ENCODE measurements at places on chromosomes 1 and 21. TPM values are rescaled to one million over a fixed set of nuclear protein-coding genes. Genes with fewer than 3 reads are reported as not detected.

CRYBG2 gene
- polyA plus RNA-seq, result 2.3 TPM

C1orf115 gene
- 6.8 TPM for polyA plus RNA-seq

CELA2A gene
- polyA plus RNA-seq, result not detected

GRCh38 chr1:51518586-51519047 lies 449 bp downstream of the EPS15 start:
- DNase-seq, result no peak

ANKRD65 gene
- polyA plus RNA-seq, result 0.05 TPM

GRCh38 chr1:61967750-61968149 lies 225.5 kb downstream of the PATJ start:
- DNase-seq, result no peak

DNA sequence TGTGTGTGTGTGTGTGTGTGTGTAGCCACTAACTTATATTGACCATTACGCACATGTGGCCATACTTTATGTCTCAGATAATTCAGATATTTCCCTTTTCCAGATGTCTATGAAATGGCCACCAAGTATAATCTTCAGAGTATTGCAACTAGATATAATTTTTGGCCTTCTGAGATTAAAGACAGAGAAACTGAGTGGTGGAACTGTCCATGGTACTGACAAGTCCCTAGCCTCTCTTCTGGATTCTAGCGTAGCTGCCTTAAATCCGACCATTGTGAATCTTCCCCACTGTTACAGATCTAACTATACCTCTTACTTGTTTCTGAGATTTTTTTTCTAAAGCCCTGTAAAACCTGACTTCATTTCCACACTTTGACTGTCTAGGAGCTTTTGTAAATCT lies 100.0 kb upstream of the SERTAD4 start:
- DNase-seq, result peak; percentile 16

GRCh38 chr1:79633456-79633855 lies 626.9 kb upstream of the ADGRL4 start:
- DNase-seq, result no peak

GRCh38 chr1:228350831-228351781 lies 55.5 kb downstream of the TRIM11 start:
- DNase-seq, result no peak

- no peak for DNase-seq
Observed at GRCh38 chr1:229508823-229509337, 739 bp upstream of the NUP133 start.

DNA sequence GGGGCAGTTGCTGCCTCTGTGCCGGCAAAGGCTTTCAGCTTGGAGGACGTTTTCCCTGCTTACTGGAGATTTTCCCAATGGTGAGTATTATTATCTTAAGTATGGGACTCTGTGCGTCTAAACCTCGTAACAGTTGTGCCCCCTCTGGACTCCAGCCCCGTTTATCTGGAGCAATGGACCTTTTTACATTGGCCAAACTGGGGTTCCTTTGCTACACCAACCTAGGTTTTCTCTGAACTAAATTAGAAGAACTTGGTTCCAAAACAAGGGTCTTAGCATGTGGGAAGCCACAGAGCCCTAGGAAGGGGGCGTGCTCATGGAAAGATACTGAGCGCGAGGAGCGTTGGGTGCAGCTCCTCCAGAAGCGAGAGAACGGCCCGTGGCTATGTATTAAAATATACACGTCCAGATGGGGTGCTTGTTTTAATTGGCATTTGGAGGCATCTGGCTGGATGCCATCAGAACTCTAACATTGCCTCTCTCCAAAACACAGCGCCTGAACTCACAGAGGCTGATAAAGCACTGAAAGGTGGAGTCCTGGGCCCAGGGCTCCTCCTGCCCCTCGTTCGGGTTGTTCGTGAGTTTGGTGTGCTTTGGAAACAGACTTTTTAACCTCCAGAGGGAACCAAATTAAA lies 28.4 kb downstream of the POFUT2 start:
- no peak for DNase-seq

- no peak for DNase-seq
Observed at GRCh38 chr21:26443867-26444266, 129.2 kb downstream of the CYYR1 start.

- no peak for DNase-seq
Observed at GRCh38 chr1:23905461-23906025, 7.6 kb downstream of the CNR2 start.

MAP10 gene
- polyA plus RNA-seq, result 2.5 TPM

GRCh38 chr1:94927405-94928175 lies 680 bp upstream of the CNN3 start:
- DNase-seq, result peak; percentile 27

GRCh38 chr1:18999359-18999758 lies 42.9 kb upstream of the IFFO2 start:
- no peak for DNase-seq

KIF26B gene
- polyA plus RNA-seq, result 0.01 TPM

DNA sequence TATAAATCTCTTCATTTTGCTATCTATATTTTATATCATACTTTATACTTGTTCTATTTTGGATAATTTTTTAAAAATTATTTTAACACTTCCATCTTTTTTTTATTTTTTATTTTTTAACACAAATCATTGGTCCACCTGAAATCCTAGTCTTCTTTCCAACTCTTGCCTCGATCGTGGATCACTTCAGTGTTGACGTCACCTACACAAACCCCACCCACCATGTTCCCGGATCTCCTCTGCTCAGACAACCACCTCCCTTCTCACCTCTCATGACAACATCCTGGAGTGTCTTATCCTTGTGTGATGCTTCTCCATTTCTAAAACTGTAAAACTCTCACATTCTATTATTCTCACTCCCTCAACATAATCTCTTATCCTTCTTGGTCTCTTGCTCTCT lies 34.1 kb upstream of the BTG3 start:
- no peak for DNase-seq

- DNase-seq, result peak; percentile 65
Observed at GRCh38 chr1:40708750-40709099, 17.2 kb downstream of the NFYC start.

HSF2BP gene
- polyA plus RNA-seq, result 1.7 TPM

DNA sequence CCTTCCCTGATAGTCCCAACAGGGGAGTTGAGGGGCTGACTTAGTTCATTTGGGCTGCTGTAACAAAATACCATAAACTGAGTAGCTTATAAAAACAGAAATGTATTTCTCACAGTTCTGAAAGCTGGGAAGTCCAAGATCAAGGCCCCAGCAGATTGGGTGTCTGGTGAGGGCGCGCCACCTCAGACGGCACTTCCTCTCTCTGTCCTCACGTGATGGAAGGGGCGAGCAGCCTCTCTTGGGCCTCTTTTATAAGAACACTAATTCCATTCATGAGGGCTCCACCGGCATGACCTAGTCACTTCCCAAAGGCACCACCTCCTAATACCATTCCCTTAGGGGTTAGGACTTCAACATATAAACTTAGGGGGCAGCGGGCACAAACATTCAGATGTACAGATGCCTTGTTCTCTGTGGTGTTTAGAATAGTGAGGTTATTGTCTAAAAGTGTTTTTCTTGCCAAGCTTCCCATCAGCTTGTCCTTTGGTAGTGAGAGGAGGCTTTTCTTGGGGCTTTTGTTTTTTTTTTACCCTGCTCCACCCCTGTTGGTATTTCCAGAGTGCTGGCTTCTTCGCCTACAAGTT lies 20.3 kb downstream of the NIPAL3 start:
- no peak for DNase-seq

DNA sequence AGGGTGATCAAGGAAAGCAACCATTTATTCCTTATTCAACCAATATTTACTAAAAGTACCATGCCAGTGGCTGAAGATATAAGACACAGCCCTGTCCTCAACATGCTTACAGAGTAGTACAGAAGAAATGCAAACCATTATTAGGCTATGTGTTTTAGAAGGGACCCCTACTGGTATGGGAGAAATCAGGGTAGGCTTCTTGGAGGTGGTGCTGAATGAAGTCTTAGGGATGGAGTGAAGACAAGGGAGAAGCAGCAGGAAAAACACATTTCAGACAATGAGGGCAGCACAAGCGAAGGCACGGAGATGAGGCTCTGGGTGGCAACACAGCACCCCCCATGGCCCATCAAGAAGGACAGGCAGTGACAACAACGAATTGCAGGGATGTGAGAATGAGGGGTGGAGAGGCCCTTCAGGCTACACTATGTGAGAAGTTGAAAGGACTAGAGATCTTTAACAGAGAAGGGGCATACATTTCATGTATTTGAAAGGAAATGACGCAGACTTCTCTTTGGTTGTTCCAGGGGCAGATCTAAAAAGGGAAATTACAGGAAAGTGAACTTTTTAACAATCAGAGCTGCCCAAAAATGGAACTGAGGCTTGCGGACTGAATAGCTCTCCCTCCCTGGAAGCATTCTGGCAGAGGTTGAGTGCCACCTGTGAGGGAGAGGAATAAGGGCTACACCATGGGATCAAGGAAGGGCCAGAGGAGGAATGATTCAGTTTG lies 16.8 kb upstream of the CD58 start:
- no peak for DNase-seq

DNA sequence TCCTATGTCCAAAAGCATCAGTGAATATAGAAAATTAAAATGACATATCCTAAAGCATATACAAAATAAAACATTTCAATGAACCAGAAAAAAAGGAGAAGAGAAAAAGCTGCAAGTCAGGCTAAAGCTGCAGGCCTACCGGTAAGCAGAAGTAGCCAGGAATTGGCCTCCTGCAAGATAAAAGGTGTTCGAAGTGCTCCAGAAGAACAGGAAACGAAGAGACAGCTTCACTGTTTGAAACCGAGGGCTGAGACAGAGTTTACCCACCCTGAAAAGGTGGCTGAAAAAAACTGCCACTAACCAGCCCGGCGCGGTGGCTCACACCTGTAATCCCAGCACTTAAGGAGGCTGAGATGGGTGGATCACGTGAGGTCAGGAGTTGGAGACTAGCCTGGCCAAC lies 37.4 kb downstream of the NSL1 start:
- DNase-seq, result no peak

ZBTB8B gene
- polyA plus RNA-seq, result 0.03 TPM

GRCh38 chr1:154221278-154222001 lies 685 bp downstream of the UBAP2L start:
- peak; percentile 59 for DNase-seq

DNA sequence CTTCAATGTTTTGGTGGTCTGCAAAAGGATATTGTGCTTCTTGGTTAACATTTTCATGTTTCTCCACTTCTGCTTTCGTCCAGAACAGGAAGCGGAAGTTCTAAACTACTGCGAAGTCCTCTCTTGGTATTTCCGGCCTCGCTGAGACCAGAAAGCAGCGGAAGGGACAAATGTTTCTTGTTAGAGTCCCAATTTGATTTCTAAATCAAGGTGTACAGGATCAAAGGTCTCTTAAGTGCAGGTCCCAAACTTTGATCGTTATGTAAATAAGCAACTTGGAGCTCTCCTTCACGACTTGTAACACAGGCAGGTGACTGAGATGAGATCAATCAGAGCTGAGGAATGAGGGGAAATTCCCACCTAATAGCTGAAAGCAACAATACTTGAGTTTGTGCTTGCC lies 40.1 kb upstream of the HMCN1 start:
- no peak for DNase-seq

GRCh38 chr1:219331424-219331823 lies 157.7 kb downstream of the LYPLAL1 start:
- no peak for DNase-seq

DNA sequence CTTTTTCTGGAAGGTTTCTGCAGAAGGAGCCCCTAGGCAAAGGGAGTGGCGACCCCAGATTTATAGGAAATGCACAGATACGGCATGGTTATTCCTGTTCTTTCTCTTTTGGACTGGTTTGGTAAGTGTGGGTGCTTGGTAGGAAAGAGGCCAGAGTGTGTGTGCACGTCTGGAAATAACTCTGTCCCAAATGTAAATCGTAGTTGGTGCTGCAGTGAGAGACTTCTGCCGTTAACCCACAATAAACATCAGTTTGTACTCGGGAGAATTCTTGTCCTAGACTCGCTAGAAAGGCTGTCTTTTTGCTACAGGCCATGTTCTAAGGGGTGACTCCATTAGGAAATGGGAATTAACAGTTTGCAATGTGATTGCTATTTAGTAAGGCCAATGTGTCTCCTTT lies 779 bp downstream of the SLC44A3 start:
- DNase-seq, result no peak

SHISAL2A gene
- not detected for polyA plus RNA-seq

OR2T35 gene
- polyA plus RNA-seq, result not detected

DNA sequence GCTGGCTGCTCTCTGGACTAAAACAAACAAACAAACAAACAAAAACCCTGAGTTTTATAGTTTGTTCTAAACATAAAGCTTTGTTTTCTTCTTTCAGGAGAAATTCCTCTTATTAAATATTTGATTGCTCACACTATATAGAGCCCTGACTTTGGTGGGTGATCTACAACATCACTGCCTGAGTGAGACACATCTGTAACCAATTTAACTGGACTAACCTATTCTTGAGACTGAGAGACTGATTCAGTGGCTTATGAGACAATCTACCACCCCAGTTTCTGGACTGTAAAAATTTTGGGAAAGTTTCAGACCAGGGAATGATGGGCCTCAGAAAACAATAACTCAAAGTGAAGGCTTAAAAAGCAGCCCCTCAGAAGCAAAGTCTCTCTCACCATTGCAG lies 537.0 kb downstream of the NEGR1 start:
- DNase-seq, result no peak

PAX7 gene
- polyA plus RNA-seq, result 0.13 TPM

DNA sequence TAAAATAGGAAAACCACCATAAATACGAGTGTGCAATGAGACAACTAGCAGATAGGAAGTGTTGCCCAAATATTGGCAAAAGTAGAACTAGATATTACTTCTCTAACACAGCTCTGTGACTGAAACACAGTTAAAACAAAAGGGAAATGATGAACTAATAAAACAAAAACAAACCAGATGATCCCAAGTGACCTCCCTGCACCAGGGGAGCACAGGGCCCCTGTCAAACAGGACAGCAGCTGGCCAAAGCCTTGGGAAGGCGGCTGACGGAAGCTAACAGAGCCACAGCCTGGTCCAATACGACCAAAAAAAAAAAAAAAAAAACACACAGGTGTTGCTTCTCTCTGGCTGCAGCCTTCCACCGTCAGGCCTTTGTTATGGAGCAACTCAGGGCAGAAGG lies 17.8 kb downstream of the ZBTB17 start:
- DNase-seq, result no peak

DNA sequence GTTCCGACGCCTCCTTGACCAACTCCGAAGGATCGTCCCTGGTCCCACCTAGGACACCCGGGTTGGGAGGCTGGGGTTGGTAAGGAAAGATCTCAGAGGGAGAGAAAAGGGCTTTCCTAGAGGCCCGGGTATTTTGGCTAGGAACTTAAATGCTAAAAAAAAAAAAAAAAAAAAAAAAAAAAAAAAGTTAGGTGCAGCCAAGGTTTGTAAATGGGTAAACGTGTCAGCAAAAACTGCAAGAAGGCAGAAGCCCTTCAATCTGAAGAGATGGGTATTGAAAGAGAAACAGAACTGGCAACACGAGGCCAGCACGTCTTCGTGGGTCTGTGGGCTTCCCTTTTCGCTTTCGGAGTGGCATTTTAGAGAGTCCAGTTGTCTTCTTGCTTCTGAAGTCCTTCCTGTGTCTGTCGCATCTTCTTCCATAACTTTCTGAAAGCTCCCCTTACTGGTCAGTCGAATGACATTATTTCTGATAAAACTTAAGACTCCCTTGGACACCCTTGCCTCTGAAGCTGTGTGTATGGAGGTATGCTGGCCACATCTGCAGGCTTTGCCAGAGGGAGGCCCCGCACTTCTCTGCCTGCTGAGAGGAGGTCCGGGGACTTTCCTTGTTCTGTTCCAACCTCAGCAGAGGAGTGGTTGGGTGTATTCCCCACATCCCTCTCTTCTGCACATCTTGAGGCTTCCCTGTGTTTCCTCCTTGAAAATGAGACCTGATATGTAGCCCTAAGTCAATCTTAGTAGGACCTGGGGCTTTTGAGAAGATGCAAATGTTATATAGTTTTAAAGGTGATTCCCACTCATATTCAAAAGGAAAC lies 745 bp downstream of the RCSD1 start:
- DNase-seq, result no peak

GRCh38 chr21:36747041-36747814 lies 48.3 kb downstream of the SIM2 start:
- no peak for DNase-seq

LMX1A gene
- not detected for polyA plus RNA-seq

CRNN gene
- not detected for polyA plus RNA-seq

AIRE gene
- not detected for polyA plus RNA-seq

Measured in A549 (cell line).